ENCODE measurements at places on chromosomes 1 and 21.

DNA sequence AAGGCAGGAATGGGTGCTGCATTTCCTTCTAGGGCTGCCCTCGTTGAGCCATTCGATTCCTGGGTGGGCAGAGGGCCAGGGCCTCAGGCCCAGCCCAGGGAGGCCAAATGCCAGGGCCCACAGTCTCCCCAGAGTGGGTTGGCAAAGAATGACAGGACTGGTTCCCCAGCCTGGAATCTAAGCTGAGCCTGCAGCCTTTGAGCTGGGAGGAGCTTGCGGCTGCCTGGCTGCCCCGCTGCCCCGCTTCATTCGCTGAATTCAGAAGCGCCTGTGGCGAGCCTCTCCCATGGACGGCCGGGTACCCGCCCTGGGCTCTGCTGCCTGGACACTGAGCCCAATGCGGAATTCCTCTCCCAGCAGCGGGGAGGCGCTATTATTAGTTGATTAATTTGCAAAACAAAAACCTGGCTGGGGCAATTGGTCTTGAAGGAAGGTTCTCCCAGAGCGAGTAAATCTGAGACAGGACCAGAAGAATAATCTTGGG is 32.3 kb upstream of the TARDBP start:
- DNase-seq, result peak; percentile 42

DNA sequence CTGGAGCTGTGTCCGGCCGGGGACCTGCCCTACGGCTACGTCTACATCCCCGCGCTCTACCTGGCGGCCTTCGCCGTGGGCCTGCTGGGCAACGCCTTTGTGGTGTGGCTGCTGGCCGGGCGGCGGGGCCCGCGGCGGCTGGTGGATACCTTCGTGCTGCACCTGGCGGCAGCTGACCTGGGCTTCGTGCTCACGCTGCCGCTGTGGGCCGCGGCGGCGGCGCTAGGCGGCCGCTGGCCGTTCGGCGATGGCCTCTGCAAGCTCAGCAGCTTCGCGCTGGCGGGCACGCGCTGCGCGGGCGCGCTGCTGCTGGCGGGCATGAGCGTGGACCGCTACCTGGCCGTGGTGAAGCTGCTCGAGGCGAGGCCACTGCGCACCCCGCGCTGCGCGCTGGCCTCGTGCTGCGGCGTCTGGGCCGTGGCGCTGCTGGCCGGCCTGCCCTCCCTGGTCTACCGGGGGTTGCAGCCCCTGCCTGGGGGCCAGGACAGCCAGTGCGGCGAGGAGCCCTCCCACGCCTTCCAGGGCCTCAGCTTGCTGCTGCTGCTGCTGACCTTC is 412 bp downstream of the GPR25 start:
- no peak for DNase-seq

- DNase-seq, result no peak
These were observed 61.2 kb downstream of the WNT9A start for GRCh38 chr1:227886503-227886961.

GRCh38 chr1:66416295-66416694 is 117.7 kb upstream of the SGIP1 start:
- no peak for DNase-seq

DNA sequence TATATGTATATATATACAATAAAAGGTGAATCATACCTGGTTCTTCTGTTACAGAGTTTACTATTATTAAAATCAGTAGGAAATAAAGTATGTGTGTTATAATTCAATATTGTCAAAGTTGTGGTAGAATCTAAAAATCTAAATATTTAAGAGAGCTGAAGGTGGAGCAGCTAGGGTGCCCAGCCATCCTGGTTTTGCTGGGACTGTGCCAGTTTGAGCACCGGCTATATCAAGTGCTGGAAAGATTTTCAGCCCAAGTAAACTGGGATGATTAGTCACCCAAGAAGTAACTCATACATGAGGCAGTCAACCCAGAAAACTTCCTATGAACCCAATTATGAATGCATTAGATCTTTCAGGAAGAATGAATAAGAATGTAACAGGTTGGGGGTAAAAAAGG is 16.9 kb upstream of the KRTAP19-5 start:
- no peak for DNase-seq

DNA sequence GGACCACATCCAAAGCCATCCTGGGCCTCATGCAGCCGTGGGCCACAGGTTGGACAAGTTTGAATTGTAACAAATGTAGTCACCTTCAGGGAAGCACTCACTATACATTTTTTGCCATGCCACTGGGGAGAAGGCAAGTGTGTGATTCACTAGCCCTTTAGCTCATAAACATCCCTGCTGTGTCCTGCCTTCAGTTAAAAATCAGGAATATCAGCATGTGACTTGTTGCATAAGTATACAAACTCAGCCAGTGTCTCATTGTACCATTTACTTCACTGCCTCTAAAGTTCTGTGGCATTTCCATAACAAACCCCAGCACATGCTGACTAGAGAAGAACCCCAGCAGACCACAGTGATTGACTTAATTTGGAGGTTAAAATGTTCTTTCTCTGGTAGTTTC is 142.0 kb upstream of the C1orf105 start:
- no peak for DNase-seq

- peak; percentile 58 for DNase-seq
These were observed at the start of gene TMPRSS3 for GRCh38 chr21:42395905-42396651. Gene TMPRSS3 (minus strand): TSS chr21:42396052. CDS start chr21:42395417, 635 bp downstream.

DNA sequence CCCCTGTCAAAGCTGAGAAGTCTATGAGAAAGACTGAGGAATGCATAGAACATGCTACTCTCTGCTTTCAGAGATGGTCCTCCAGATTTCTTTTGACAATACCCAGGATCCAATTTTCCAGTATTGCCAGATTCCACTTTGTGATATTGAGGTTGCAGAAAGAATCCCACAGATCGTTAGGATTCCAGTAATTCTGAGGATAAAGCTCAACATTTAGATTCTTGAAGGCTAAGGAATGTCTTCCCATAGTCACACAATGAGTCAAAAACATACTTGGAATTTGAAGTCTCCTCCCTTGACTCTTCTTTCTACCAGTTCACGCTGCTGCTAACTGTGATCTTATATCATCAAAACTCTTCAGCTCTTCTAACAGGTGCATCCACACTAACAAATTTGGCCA is 57.1 kb downstream of the TNFSF18 start:
- no peak for DNase-seq

DNA sequence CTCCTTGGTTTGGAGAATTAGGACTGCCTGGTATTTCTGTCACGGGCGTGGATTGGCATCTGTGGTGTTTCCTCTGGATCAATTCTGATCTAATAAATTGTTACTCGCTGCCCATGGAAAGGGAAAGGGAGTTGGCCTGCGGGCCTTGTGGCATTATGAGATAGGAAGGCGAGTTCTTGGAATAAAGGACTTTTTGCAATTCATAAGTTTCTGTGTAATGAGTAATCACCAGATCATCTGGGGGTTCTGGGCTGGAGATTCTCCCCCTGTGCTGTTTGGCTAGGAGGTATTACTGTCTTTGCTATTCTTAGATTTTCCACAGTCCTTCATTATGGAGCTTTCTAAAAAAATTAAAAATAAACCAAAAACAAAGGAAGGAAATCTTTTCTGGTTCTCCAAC is 315.9 kb downstream of the CAMTA1 start:
- no peak for DNase-seq

DNA sequence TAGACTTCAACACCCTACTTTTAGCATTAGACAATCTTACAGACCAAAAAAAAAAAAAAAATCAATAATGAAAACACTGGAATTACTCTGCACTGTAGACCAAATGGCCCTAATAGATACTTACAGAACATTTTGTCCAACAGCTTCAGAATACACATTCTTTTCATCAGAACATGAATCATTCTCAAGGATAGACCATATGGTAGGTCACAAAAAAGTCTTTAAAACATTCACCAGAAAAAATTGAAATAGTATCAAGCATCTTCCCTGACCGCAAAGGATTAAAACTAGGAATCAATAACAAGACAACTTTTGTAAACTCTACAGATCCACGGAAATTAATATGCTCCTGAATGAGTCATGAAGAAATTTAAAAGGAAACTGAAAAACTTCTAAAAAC is 22.5 kb downstream of the ZNF670 start:
- DNase-seq, result no peak

DNA sequence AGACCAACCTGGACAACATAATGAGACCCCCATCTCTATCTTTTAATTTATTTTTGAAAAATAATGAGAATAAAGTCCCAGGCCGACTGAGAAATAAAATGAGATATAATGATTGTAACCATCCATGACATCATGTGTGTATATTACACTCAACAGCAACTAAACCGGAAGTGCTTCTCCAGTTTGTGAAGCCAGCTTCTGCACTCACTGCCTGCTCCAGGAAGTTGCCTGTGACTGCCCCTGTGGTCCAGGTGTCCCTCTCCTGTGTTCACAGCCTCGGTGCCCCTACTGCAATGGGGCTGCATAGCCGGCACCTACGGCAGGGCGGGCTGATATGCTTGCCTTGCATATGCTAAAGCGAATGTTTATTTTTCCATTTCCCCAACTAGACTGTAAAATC is 68.3 kb downstream of the SSBP3 start:
- DNase-seq, result no peak

DNA sequence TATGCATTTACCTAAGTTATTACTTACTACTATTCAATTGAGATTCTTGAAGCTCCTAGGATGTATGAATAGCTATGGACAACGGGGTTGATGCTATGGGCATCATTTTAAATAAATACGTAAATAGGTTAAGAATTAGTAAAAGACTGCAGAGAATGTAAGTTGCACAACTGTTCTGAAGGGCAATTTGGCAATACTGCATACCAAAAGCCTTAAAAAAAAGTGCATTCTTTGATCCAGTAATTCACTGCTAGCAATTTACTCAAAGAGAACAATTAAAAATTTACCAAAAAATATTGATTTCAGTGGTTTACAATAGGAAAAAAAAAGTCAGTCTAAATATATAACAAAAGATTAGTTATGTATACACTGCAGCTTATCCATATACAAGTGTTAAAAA is 3.5 kb downstream of the ARPC5 start:
- DNase-seq, result no peak

DNA sequence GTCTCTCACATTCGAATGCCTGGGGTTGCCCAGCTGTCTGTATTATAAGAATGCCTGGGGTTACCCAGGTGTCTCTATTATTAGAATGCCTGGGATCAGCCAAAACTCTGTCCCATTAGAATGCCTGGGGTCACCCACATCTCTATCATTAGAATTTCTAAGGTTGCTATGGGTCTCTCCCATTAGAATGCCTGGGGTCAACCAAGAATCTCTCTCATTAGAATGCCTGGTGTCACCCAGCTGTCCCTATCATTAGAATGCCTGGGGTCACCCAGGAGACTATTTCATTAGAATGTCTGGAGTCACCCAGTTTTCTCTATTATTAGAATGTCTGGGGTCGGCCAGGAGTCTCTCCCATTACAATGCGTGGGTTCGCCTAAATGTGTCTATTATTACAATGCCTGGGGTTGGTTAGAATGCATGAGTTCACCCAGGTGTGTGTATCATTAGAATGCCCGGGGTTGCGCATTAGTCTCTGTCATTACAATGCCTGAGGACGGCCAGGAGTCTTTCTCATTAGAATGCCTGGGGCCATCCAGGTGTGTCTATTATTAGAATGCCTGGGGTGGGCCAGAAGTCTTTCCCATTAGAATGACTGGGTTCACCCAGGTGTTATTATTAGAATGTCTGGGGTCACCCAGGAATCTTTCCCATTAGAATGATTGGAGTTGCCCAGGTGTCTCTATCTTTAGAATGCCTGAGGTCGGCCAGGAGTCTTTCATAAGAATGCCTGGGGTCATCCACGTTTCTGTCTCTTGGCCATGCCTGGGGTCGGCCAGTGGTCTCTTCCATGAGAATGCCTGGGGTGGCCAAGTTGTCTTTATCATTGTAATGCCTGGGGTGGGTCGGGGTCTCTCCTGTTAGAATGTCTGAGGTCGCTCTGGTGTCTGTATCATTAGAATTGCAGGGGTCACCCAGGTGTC is 59.6 kb downstream of the RNF187 start:
- no peak for DNase-seq

GRCh38 chr21:44442266-44443125 is 12.8 kb upstream of the LRRC3 start:
- DNase-seq, result no peak

- no peak for DNase-seq
These were observed 41.6 kb upstream of the APOBEC4 start for GRCh38 chr1:183694755-183695154.

DNA sequence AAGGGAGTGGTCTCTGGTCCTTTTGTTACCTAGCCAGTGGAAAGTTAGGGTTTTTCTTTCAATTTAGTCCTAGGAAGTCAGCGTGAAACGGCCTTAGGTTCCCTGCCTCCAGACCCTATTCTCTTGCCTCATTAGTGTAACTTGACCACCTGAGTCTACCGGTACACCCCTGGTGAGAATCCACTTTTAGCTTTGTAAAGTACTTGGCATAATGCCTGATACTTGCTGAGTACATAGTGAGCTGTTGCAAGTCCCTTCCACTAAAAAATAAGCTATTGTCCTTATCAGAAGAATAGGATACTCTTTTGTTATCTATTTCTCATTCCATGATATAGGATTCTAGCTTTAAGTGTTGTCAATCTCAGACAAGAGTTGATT is 228.8 kb downstream of the ST6GALNAC3 start:
- DNase-seq, result no peak

GRCh38 chr1:192010406-192010805 is 147.9 kb upstream of the RGS18 start:
- no peak for DNase-seq

- DNase-seq, result peak; percentile 39
These were observed 711.1 kb upstream of the CHRM3 start for GRCh38 chr1:238675221-238675620.

GRCh38 chr1:43005460-43006361 is 47.0 kb upstream of the SLC2A1 start:
- no peak for DNase-seq

DNA sequence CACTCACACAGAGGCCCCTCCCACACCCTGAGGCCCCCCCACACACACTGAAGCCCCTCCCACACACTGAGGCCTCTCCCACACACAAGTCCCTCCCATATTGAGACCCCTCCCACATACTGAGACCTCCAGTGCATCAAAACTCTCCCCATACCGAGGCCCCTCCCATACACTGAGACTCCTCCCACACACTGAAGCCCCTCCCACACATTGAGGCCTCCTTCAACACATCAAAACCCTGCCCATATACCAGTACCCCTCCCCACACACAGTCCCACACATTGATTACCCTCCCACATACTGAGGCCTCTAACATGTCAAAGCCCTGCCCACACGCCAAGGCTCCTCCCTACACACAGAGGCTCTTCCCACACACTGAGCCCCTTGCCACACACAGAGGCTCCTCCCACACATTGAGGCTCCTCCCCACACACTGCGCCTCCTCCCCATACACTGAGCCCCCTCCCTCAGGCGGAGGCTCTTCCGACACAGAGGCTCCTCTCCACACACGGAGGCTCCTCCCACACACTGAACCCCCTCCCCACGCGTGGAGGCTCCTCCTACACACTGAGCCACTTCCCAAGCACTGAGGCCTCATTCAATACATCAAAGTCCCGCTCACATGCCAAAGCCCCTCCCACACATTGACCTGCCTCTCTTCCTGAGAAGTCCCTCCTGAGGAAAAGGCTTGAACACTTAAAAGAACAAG is 392.3 kb downstream of the CAMTA1 start:
- no peak for DNase-seq

GRCh38 chr1:3942416-3943122 is 42.5 kb upstream of the C1orf174 start:
- no peak for DNase-seq
